ENCODE measurements at places on chromosomes 11 and 22. TPM values are rescaled to one million over a fixed set of nuclear protein-coding genes. Genes with fewer than 3 reads are reported as not detected.

GRCh38 chr22:45462034-45462655, 40.5 kb upstream of the FBLN1 start:
- DNase-seq, result no peak

GRCh38 chr11:446891-447290, 3.2 kb upstream of the PTDSS2 start:
- no peak for DNase-seq

Gene DEFB131B
- not detected for total RNA-seq

Gene PGA5
- not detected for total RNA-seq

DNA sequence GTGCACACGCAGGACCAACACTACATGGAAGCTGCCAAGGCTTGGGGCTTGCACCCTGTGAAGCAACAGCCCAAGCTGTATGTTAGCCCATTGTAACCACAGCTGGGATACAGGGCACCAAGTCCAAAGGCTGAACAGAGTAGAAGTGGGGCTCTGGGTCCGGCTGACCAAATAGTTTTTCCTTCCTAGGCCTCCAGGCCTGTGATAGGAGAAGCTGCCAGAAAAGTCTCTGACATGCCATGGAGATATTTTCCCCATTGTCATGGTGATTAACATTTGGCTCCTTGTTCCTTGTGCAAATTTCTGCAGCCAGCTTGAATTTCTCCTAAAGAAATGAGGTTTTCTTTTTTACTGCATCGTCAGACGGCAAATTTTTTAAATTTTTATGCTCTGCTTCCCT, 941.2 kb downstream of the FAM181B start:
- no peak for DNase-seq

Gene OR2AT4
- total RNA-seq, result not detected
